ENCODE measurements at places on chromosomes 12 and 14. TPM values are rescaled to one million over a fixed set of nuclear protein-coding genes. Genes with fewer than 3 reads are reported as not detected.

DNA sequence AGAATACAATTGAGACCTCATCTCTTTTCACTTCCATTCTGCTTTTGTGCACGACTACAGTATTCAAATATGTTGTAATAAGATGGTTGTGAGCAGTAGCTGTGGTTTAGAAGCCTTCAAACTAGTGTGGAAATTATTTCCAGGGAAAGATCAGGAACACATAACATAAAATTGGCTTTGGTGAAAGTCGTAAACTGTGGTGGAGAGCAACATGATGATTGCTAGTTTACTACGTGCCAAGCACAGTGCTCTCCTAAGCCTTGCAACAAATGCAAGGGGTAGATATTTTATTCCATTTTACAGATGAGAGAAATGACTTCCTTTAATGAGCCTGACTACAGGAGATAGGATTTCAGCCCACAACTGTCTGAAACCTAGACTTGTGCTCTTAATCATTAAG is 172.4 kb upstream of the LMNTD1 start:
- no peak overlapping the region for H3K27ac ChIP-seq
- no peak for DNase-seq
- H3K4me3 ChIP-seq, result no peak overlapping the region
- no peaks in the 10 kb centered on the region for H3K27me3 ChIP-seq

INHBE gene
- not detected for total RNA-seq

GNPTAB gene
- 104 TPM for total RNA-seq

GRCh38 chr12:69254046-69254445 is 14.7 kb downstream of the CPSF6 start:
- H3K27ac ChIP-seq, result peak overlapping the region; percentile 77
- H3K4me1 ChIP-seq, result peaks cover 24% of the 10 kb centered on the region
- H3K36me3 ChIP-seq, result peaks cover 47% of the 10 kb centered on the region

GRCh38 chr12:117046011-117046369 is 53.2 kb downstream of the TESC start:
- H3K4me3 ChIP-seq, result no peak overlapping the region
- H3K36me3 ChIP-seq, result peaks cover 25% of the 10 kb centered on the region
- H3K27ac ChIP-seq, result peak overlapping the region; percentile 47
- no peaks in the 10 kb centered on the region for H3K27me3 ChIP-seq
- no peak for DNase-seq
- peaks cover 19% of the 10 kb centered on the region for H3K4me1 ChIP-seq

DNA sequence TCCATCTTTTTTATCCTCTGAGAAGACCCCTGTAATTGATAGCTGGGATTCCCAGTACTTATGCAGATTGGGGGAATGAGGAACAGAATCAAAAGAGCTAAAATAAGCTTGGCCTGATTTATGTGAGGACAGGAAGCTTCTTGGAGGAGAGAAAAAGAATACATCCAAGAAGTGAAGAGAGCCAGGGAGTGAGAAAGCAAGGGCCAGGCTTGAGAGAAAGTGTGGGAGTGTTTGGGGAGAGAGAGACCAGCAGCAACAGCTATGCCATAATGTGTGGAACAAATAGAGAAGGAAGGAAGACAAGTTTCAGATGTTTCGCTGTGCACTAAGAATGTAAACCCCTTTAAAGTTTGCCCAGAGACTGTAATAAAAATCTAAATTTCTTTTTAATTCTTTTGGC is 4.0 kb upstream of the CCDC184 start:
- no peaks in the 10 kb centered on the region for H3K36me3 ChIP-seq
- DNase-seq, result no peak
- H3K27me3 ChIP-seq, result peaks cover 53% of the 10 kb centered on the region
